Thymus (tissue), 14 donors: ENCODE measurements at places on chromosomes 5 and 9.

GRCh38 chr5:88555674-88556073 lies 287.0 kb upstream of the TMEM161B start:
- peak; percentile 3 for DNase-seq

- DNase-seq: no peak
Observed at GRCh38 chr5:88287846-88288527, 19.3 kb upstream of the TMEM161B start.

GRCh38 chr9:13436591-13436990 lies 157.1 kb upstream of the MPDZ start:
- DNase-seq: no peak

DNA sequence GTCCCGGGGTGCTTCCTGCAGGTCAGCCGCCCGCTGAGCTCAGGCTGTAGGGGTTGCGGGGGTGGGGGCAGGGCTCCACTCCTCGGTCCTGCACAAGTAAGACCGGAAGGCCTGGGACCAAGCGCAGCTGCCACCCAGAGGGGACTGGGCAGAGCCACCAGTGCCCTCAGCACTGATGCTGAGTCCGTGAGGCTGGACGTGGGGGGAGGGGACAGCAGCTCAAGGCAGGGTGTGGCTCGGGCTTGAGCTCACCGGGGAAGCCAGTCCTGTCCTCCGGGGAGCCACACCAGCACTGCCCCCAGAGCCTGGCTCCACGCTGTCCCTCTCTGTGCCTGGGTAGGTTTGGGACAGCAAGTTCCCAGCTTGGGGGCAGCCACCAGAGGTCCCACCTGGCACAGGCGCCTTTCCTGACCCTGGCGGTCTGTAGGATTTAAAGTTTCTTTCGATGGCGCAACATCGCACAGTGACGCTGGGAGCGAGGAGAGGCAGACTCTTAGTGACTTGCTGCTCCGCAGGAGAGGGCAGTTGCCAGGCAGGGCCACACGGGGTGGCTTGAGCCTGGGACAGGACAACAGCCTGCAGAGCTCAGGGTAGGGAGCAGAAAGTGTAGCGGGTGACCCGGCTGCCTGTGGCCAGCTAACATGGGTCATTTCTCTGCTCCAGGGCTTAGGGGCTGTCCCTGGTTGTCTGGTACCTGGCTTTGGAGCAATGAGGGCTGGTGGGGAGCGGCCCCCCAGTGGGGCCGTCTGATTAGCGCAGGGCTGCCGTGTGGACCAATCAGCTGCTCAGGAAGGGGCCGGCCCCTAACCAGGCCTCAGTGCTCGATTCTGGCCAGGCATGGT lies 5.7 kb downstream of the LCN1 start:
- no peak for DNase-seq

DNA sequence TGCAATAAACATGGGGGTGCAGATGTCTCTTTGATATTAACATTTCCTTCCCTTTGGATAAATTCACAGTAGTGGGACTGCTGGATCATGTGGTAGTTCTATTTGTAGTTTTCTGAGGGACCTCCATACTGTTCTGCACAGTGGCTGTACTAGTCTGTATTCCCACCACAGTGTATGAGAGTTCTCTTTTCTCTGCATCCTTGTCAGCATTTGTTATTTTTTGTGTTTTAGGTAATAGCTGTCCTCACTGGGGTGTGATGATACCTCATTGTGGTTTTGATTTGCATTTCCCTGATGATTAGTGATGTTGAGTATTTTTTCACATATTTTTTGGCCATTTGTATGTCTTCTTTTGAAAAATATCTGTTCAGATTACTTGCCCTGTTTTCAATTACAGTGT lies 562.5 kb downstream of the CSNK1G3 start:
- no peak for DNase-seq

DNA sequence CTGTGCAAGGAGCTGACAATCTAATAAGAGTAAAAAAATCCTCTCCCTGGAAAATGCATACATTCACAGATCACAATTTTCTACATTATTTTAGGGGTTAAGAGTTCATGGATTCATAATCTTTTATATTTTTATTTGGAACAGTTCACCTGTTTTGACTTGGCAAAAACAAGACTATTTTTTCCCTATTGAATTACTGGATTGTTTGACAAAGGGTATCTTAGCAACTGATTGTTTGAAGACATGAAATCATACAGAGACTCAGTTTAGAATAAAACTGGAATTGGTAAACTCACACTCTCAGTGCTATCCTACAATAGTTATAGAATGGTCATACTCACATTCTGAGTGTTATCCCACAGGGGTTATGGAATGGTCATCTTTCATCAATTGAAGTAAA lies 358.2 kb upstream of the PTGER4 start:
- DNase-seq: no peak

GRCh38 chr5:144308906-144309670 lies 138.4 kb downstream of the KCTD16 start:
- DNase-seq: no peak

GRCh38 chr9:137213160-137214060 lies 7.9 kb downstream of the NDOR1 start:
- no peak for DNase-seq

GRCh38 chr9:128887914-128888350 lies 6.0 kb downstream of the LRRC8A start:
- no peak for DNase-seq

DNA sequence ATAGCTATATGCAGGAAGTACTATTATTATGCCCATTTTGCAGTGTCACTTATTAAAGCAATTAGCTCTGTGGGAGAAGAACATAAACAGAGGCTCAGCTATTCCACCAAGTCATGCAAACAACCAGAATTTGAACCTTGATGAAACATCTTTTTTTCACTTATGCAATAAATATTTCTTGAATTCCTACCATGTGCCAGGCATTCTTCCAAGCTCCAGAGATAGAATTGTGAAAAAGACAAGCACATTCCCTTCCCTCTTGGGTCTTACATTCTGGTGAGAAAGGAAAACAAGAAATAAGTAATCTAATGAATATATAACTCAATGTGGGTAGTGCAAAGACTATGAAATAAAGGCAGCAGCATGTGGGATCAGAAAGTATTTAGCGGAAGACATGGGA lies 32.1 kb upstream of the ADRB2 start:
- no peak for DNase-seq

GRCh38 chr9:124444166-124444565 lies 6.1 kb upstream of the ADGRD2 start:
- DNase-seq: no peak

GRCh38 chr5:132044207-132044606 lies 16.2 kb upstream of the IL3 start:
- no peak for DNase-seq

DNA sequence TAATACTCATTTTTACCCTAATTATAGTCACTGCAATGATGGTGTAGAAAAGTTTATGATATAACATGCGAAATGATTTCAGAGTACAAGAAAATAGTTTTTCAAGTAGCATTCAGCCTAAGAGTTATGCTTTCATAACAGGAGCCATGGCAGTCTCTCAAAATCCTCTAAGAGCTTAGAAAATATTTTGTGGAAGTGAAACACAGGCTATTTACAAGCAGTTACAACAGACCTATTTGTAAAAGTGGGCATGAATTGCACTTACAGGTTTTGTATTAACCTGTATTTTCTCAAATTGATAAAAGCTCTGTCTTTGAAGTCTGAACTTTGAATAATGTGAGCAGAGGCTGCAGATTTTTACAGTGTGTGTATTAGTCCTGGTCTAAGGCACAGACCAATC lies 523.3 kb downstream of the LRRC70 start:
- DNase-seq: no peak

DNA sequence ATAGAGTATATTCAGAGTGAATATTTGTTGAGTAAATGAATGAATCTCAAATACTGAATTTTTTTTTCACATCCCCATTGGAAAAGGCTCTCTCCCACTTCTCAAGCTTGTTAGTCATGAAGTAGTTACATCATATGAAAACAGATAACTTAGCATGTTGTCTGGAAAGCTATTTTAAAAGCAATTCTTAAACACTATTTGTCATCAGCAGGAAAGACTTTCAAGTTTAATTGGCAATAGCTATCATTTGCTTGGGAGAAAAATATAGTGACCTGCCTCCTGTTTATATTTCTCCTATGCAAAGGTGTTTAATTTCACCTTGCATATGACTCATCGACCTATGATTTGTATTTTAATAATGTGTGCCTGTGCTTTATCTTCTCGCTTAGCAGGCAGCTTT lies 499.8 kb upstream of the GRIA1 start:
- no peak for DNase-seq
